Parietal lobe (tissue), 2 donors: ENCODE measurements at places on chromosomes 3 and 15. TPM values are rescaled to one million over a fixed set of nuclear protein-coding genes. Genes with fewer than 3 reads are reported as not detected.

NOX5 gene
- total RNA-seq, result 0.63 TPM

SI gene
- total RNA-seq, result not detected

SLC28A1 gene
- total RNA-seq, result not detected

SLC24A5 gene
- total RNA-seq, result not detected

SSUH2 gene
- total RNA-seq, result 1.3 TPM

ENTPD3 gene
- 1.9 TPM for total RNA-seq

ITIH3 gene
- not detected for total RNA-seq

CYP11A1 gene
- total RNA-seq, result not detected

TCF12 gene
- 253 TPM for total RNA-seq

PTX3 gene
- 7.5 TPM for total RNA-seq

PLOD2 gene
- 13.1 TPM for total RNA-seq

GOLGA8J gene
- not detected for total RNA-seq

GPR27 gene
- total RNA-seq, result 27.9 TPM

SAMD7 gene
- total RNA-seq, result not detected

DUOX1 gene
- total RNA-seq, result not detected

IGF2BP2 gene
- total RNA-seq, result 62.6 TPM

FETUB gene
- not detected for total RNA-seq

LSAMP gene
- total RNA-seq, result 91.4 TPM

TMCO5A gene
- total RNA-seq, result not detected

XCR1 gene
- not detected for total RNA-seq

PCOLCE2 gene
- 4.4 TPM for total RNA-seq

FBLN2 gene
- total RNA-seq, result 4.1 TPM
